ENCODE measurements at places on chromosomes 11 and 22.

DNA sequence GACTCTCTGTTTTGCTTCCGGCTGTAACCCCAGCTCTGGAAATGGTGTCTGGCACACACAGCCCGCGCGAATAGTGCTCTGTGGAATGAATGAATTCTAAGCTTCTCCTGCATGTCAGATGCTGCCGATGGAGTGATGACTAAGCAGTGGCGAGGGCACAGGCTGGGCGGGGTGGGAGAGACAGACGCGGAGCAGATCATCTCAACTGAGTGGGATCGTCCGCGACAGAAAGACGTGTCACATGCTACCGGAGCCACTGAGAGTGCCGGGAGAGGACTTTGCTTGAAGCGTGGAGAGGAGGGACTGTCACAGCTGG, 334.5 kb downstream of the CTTN start:
- no peak for DNase-seq

GRCh38 chr22:18060646-18061620, 16.9 kb upstream of the PEX26 start:
- DNase-seq = no peak

GRCh38 chr11:129578006-129578405, 202.4 kb downstream of the BARX2 start:
- no peak for DNase-seq

DNA sequence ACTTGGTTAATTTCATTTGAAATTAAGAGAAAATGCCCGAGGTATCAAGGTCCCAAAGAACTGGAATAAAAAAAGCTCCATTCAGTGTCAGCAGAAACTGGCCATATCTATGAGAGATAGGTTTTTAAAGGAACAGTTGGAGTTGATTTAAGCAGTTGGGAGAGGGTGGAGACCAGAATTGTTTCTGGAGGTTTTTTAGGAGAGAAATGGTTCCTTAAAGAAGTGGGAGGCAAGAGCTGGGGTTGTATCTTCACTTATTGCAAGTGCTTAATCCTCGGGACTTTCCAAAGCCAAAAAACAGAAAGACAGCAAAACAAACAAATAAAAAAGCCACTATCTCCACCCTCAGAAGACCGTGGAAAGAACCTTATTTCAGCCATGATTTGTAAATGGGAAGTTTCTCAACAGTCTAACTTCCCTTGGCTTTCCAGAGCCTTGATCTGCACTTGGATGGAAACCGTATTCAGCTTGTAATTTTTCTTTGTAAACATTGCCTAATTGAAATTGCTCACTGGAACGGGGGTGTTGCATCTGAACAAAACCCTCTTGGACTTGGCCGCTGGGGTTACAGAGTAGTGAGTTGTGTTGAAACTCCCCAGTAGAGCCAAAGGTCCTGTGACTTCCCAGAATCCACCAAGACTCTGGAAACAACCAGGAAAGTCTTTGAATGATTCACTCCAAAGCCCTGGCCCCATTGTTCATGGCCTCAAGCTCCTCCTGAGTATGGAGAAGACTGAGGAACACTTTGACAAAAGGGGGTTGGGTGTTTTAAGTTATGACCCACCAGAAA, 115.6 kb downstream of the SLC1A2 start:
- no peak for DNase-seq

- DNase-seq = no peak
Measured at GRCh38 chr11:278001-278951, at the start of gene NLRP6. Gene NLRP6, plus strand, starts transcription at chr11:278407. Its CDS starts 163 bp downstream, at chr11:278570.

GRCh38 chr11:76266286-76267100, 60.2 kb upstream of the WNT11 start:
- no peak for DNase-seq

GRCh38 chr11:83162377-83162776, 5.4 kb downstream of the PCF11 start:
- DNase-seq = peak; percentile 70

DNA sequence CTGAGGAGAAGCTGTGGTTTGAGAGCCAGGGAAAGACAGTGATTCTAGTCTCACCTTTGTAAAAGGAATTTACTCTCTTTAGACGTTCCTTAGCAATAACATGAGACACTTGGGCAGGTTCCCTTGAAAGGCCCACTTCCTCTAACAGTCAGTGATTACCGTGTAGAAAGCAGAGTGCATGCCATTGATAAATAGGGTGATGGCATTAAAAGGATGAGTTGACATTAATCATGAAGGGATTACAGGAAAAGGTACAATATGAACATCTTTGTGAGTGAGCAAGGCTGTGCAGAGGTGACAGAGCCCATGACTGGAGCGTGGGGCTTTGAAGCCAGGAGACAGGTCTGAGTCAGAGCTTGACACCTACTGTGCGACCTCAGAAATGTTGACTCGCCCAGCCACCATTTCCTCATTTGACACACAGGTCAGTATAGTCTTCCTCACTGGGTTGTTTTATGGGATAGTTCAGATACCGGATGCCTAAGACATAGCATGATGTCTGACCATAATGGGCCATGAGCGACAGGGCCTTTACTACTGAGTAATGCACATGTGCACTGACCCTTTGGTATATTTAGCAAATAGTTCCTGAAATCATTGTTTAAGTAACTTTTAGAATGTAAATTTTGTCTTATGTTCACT, 341.7 kb upstream of the MTNR1B start:
- DNase-seq = no peak

DNA sequence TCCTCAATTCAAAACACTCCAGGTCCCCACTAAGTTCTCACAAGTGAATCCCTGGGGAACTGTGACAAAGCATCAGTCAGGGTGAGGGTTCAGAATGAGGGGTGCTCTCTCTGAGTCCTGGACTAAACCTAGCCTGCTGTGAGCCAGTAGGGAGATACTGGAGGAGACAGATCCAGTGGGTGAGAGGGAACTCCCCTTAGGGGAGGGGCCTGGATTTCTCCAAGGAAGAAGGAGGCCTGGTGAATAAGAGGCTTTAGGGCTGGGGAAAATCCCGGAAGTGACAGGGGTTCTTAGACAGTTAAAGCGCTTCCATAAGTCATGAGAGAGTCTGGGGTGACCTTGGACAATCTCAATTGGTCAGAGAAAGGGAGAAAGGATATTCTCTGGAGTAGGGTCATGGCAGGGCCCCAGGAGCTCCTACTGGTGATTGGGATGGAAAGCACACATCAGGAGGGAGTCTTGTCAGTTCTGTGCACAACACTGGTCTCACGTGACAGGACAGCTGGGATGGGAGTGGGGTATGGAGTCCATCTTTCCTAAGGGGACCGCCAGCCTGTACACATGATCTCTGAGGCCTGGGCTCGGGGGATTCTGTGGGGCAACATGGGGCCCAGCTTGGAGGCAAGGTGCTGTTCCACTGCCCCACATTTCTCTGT, 1.5 kb downstream of the TBC1D10A start:
- DNase-seq = no peak

- no peak for DNase-seq
Measured at GRCh38 chr11:1281974-1282365, 27.5 kb downstream of the TOLLIP start.

- DNase-seq = no peak
Measured at GRCh38 chr11:22460181-22460580, 122.0 kb downstream of the SLC17A6 start.

DNA sequence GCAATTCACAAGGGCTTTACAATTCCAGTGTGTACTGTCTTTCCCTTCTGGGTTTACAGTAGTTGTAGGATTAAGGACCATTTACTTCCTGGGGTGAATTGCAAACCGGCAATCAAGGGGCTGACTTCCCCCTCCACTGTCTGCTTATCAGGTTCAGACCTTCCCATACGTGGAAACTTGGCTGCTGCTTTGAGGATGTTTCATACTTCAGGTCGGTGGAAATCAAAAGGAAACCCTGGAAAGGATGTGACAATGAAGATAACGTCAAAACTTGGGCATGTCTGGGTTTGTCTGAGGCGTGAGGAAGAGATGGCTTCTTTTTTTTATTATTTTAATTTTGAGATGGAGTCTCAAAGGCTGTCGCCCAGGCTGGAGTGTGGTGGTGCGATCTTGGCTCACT, 2.1 kb upstream of the RTCB start:
- no peak for DNase-seq

DNA sequence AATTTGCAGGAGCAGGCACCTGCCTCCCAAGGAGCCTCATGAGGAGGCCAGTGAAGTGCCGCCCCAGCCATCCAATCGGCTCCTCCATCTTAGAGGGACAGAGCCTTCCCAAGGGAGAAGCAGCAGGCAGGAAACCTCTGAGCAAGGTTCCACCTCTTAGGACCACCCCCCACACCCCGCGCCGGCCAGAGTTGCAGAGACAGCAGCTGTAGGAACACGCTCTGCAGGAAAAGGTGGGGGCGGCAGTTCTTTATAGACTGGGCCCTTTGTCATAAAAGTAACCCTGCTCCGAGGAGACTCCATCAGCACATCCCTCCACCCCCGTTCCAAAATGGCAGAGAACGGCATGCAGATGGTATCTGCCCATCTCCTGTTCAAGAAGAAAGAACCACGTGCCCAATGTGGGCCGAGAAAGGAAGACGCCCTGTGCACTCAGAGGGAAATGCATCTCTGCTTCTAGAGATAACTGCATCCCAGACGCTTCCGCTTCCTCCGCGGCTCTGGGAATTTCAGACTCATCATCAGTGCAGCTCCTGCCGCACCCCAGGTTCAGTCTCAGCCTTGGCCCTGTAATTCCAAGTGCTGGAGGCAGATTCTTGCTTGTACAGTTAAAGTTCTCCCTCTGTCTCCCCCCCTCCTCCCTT, 98.5 kb downstream of the SPATA19 start:
- DNase-seq = no peak

GRCh38 chr11:82724026-82724425, 9.6 kb downstream of the FAM181B start:
- DNase-seq = no peak

DNA sequence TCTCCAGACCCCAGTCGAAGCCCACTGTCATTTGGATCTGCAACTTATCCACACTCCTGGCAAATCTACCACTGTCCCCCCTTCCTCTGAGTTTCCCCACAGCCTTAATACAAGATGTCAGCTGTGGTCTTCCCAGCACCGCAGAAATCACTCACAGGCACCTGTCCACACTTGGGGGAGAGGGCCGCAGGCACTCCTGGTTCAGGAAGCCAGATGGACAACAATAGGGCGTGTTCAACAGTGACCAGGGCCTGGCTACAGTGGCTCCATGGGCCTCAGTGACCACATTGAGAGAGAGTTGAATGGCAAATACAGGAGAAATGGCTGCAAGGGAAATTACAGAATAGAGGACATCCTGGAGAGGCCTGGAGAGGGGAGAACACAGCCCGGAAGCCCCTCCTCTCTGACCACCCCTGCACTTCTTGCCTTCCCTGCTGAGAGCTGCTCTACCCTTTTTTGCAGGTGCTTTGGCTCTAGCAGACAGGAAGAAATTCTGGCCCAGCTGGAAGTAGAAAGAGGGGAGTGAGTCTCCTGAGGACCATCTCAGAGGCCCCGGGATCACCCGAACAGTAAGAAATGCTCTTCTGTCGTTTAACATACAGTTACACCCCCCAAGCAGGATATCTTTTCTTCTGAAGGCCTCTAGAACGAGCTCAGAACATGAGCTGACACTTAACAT, 164.6 kb downstream of the FEZ1 start:
- DNase-seq = no peak

GRCh38 chr22:27278946-27279345, 522.6 kb downstream of the MN1 start:
- DNase-seq = no peak

DNA sequence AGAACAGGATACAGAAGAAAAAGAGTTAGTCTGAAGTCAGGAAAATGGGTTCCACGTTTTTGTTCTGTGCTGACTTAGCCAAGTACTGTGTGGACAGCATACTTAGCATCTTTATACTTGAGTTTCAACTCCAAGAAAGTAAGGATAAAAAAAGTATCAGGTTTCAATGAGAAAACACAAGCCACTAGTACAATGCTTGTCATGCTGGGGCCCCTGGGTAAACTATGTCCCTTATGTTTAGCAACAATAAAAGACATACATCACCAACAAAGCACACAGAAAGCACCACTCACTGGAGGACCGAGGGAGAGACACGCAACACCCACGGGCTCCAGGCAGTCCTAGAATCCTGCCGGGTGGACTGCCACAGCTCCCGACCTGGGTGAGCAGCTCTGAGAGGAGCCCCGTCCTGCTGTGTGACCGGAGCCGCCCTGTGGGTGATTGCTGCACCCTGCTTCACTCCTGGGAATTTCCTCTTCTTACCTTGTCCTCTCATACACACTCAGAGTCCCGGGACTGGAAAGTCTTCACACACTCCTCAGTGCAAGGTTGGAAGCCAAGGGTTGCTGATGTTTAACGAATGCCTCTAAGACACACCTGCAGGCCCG, 890.5 kb downstream of the BRD1 start:
- DNase-seq = no peak

DNA sequence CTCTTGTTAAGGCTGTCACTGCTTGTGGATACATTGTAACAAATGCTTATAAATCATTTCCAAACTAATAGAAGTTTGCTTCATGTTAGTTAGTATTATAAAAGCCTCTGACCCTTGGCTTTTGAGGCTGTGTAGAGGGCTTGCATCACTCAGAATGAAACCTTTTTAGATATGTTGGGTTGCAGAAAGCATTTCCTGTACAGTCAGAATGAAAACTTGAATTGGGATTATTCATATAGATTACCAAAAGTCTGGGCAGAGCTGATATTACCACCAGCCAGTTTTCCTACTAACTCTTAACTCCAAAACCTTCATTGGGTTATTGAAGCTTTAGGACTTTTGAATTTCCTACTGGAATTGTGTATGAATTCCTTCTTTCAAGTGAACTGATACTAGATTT, 12.0 kb downstream of the KMT2A start:
- DNase-seq = no peak

DNA sequence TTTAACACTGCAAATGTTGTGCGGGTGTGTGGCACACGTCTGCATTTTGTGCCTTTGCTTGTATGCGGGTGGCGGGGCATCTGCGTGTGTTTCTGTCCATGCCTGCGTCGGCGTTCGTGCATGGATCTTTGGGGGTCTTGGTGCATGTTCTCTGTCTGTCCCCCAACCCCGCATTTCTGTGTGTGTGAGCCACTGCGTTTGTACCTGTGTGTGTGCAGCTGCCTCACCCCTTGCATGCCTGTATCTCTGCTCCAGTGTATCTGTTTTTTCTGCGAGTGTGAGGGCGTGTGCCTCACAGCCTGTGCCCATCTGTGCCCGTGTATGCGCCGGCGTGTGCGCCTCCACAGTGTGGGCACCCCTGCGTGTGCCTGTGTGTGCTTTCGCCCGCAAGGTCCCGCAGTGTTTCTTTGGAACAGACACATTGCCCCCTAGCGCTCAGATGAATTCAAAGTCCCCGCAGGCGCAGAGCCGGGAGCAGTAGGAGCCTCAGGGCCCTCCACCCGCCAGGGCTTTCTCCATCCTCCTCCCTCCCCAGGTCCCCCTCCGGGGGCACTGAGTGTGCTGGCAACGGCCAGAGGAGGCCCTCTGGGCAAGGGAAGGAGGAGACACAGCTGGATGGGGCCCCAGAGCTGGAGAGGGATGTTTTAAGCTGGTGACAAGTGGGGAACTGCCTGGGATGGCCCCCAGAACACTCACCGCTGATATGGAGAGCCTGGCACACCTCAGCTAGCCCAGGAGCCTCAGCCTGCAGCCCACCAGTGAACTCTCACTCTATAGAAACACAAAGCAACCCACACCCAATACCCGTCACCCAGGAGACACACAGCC, 3.1 kb upstream of the MN1 start:
- peak; percentile 23 for DNase-seq
